ENCODE measurements at places on chromosomes 5 and 9. TPM values are rescaled to one million over a fixed set of nuclear protein-coding genes. Genes with fewer than 3 reads are reported as not detected.
A peak's percentile ranks its signal among the peaks of the same experiment; 100 is the strongest.

DNA sequence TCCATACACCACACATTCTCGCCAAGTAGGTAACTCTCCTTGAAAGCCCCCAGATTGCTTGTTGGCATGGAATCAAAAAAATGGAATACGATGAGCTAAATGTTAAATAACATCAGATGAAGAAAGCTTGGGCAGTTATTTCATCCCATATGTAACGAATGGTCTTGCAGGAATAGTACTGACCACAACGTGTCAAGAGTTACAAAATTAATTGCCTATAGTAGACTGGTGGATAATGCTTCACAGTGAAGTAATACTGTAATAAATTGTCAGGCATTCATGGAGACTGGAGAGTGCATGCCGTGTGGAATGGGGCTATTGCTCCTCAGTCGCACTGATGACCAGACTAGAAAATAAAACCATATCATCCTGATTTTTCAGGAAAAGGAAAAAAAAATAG, 1628.7 kb downstream of the MAT2B start:
- DNase-seq: no peak

Gene SPATA31D1
- total RNA-seq: not detected

DNA sequence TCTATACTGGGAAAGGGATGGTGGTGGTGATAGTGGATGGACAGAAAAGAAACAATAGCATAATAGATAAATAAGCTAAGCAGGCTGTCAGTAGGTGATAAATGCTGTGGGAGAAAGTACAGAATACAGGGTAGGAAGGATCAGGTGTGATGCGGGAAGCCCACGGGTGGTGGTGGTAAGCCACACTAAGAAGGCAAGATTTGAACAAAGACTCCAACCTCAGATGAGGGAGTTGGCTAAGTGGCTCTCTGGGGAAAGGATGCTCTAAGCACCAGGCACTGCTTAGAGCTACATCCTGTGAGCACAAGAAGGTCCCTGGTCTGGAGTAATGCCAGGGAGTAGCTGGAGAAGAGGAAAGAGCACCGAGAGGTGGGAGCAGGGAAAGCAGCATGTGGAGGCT, 151.6 kb upstream of the KLF9 start:
- DNase-seq: no peak

GRCh38 chr9:107732781-107733522, 243.4 kb upstream of the KLF4 start:
- DNase-seq: peak; percentile 87

Gene HAVCR1
- not detected for total RNA-seq

Gene PPP1R26
- 8.1 TPM for total RNA-seq

All from LHCN-M2 (cell line).